ENCODE measurements at places on chromosomes 2 and 18.

- no peak for DNase-seq
Measured at GRCh38 chr2:42971947-42972736, 179.8 kb upstream of the HAAO start.

DNA sequence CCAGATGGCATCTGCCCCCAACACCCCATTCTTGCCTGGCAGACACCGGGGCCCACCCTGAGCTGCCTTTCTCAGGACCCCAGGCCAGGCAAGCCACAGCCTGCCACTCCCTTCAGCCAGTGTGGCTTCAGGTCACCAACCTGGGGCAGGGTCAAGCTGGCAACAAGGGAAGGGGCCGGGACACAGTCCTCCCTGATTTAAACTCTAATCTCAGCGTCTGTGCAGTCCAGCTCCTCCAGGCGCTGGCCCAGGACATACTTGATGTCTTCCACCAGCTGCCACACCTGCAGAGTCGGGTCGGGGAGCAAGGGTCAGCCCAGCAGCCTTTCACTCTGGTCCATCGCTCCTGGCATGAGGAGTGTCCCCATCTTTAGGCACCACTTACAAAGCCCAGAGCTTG lies 29.0 kb upstream of the ALPP start:
- no peak for DNase-seq

DNA sequence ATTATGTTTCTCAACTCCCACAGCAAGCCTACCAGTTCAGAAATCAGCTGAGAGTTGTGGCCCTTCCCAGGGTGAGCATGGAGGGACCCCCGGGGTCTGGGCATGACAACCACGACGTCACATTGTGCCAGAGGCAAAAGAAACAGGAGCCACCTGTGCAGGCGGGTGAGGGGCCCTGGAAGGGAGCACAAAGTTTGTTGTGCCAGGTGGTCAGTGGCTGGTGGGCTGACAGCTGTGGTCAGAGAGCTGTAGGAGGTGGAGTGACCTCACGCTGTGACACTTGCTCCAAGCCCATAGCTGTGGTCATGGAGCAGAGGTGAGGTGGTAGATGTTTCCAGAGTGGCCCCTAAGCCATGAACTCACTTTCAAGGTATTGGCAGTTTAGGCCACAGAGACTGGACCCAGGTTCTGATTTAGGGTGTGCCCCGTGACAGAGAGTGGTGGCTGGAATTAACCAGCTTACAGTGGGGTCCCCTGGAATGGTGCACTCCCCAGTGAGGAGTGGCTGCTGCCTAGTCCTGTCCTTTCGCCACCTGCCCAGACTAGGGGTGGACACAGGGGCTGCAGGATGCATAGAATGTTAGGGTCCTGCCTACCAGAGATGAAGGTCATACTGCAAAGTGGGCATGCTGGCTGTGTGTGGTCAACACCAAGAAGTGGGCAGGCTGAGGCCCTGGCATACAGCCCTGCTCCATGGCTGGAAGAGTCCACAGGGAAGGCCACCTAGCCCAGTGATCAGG lies 136.4 kb downstream of the GLI2 start:
- no peak for DNase-seq

DNA sequence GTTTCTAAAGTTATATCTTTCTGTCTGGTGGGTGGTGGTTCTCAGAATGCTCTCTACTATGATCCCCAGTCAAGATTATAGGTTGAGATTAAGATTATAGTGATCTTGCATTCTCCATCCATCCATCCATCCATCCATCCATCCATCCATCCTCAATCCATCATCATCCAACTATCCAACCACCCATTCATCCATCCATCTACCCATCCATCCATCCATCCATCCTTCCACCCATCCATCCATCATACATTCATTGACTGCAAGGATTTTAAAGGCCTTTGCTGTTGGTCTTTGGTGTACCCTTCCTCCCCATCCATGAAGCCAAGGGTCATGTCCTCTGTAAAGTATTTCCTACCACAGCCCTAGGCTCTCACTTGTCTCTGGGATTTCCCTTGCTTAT lies 13.1 kb downstream of the GLI2 start:
- no peak for DNase-seq

GRCh38 chr2:223697316-223697891 lies 95.2 kb upstream of the SCG2 start:
- no peak for DNase-seq

- no peak for DNase-seq
Measured at GRCh38 chr2:1230155-1230893, 182.9 kb upstream of the TPO start.

GRCh38 chr2:19786408-19787058 lies 115.2 kb downstream of the TTC32 start:
- DNase-seq: no peak
